ENCODE measurements at places on chromosomes 2 and 18.

- no peak for DNase-seq
These were observed 44.8 kb downstream of the VIT start for GRCh38 chr2:36741188-36741837.

GRCh38 chr18:58532298-58532697, 96.6 kb downstream of the ALPK2 start:
- no peak for DNase-seq

DNA sequence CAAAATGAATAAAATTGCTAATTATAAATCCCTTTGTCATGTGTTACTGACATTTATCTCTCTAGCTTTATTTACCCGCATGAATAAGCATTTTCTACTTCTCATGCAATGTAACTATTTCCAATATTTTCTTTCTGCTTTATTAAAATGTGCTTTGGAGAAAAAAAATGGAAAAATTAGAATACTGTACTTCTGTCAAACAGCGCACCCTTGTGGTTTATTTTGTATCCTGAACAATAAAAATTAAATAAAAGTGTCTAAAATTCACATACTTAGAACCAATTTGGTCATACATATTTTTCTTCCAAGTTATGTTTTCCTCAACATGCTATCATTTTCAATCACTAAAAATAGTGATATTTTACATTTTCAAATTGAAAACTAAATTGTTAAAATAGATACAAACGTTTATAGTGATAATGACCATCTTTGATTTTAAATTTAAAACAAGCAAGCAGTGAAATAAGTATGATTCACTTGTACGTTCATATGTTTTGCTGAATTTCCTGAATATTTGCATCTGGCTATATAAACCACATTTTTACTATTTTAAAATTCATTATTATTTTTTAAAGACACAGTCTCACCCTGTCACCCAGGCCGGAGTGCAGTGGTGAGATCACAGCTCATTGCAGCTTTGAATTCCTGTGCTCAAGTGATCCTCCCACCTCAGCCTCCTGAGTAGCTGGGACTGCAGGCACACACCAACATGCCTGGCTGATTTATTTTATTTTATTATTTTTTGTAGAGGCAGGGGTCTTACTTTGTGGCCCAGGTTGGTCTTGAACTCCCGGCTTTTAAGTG, 95.9 kb upstream of the GRB14 start:
- no peak for DNase-seq

- no peak for DNase-seq
These were observed 39.1 kb downstream of the TFCP2L1 start for GRCh38 chr2:121245913-121246312.
